ENCODE measurements at places on chromosomes 4 and X. TPM values are rescaled to one million over a fixed set of nuclear protein-coding genes. Genes with fewer than 3 reads are reported as not detected.

The IDUA gene
- 4.4 TPM for total RNA-seq

The UTP14A gene
- total RNA-seq, result 15.8 TPM

The ZNF275 gene
- 7.7 TPM for total RNA-seq

The RGS12 gene
- 10.2 TPM for total RNA-seq

The SHROOM2 gene
- total RNA-seq, result 0.19 TPM

The HOPX gene
- total RNA-seq, result 0.19 TPM

The OFD1 gene
- total RNA-seq, result 13.2 TPM

The PRSS12 gene
- total RNA-seq, result 14.6 TPM

The CCDC110 gene
- total RNA-seq, result 2.3 TPM

The DMP1 gene
- not detected for total RNA-seq

The NXF3 gene
- total RNA-seq, result under 0.01 TPM

The ELK1 gene
- total RNA-seq, result 19.7 TPM

The ART3 gene
- total RNA-seq, result not detected

The GDI1 gene
- 157 TPM for total RNA-seq

The IQCM gene
- total RNA-seq, result not detected

The FAM47A gene
- not detected for total RNA-seq

The HMX1 gene
- total RNA-seq, result not detected

The SPATA4 gene
- total RNA-seq, result 0.28 TPM

The PPEF2 gene
- total RNA-seq, result 0.19 TPM
